ENCODE measurements at places on chromosomes 11 and 22.

DNA sequence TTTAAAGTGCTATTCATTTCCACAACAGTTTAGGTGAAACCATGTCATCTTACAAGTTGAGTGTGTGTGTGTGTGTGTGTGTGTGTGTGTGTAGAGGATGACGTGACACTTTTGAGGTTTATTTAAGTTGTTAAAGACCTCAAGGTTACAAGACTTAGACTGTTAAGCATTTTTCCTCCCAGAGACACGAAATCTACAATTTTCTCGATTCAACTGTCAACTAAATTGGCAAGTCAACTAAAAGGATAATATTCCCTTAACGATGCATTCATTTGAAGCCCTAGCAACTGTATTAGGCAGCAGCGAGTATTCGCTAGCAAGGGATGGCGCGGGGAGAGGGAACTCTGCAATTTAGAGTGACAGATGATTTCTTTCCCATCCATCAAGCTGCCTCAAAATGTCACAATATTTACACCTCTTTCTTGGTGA lies 17.6 kb upstream of the BDNF start:
- no peak for DNase-seq

GRCh38 chr22:44402196-44403111 lies 89.7 kb upstream of the SHISAL1 start:
- DNase-seq, result no peak

DNA sequence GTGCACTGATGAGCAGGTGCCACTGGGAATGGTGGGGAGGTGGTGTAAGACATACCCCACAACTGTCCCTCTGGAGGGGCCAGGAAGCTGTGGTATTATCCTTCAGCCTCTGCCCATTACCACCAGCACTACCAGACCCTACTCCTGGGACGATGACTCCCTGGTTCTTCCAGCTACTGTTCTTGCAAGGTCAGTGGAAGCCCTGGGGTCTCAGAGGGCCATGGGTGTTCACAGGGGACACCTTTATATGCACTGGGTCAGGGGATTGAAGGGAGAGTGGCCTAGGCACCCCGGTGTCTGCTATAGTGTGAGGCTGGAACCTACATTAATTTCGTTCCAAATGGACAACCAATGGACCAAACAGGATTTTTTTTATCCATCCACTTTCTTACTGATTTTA lies 102.1 kb downstream of the RPS6KA4 start:
- DNase-seq, result no peak

- no peak for DNase-seq
Measured at GRCh38 chr22:42511401-42511891, 8.2 kb downstream of the RRP7A start.

DNA sequence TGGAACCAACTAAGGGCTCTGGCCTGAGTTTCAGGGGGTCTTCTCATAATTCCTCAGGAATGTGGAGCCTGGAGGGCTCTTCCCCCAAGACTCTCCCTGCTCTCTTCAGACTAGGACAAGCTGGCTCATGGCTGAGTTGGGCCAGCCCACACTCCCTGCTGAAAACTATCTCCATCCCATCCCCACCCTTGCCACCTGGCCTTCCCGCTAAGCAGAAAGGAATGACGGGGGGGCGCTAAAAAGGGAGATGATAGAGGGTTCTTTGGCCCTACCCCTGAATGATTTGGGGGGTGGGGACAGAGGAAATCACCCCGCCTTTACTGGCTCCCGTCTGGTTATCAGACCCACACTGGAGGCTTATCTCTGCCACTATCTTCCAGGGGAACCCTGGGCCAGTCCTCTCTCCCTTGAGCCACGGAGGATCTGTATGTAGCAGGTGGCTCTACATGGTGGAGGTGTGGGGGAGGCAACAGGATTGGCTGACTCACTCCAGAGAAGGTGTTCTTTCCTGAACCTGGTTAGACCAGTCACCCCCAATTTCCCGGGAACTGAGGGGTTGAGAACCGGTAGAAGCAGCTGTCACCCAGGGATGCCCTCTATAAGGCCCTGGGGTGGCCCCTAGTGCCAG lies 5.7 kb downstream of the SMTN start:
- no peak for DNase-seq

- no peak for DNase-seq
Measured at GRCh38 chr11:120052196-120052775, 85.6 kb downstream of the TRIM29 start.

GRCh38 chr11:69352715-69353319 lies 58.9 kb downstream of the MYEOV start:
- peak; percentile 79 for DNase-seq

DNA sequence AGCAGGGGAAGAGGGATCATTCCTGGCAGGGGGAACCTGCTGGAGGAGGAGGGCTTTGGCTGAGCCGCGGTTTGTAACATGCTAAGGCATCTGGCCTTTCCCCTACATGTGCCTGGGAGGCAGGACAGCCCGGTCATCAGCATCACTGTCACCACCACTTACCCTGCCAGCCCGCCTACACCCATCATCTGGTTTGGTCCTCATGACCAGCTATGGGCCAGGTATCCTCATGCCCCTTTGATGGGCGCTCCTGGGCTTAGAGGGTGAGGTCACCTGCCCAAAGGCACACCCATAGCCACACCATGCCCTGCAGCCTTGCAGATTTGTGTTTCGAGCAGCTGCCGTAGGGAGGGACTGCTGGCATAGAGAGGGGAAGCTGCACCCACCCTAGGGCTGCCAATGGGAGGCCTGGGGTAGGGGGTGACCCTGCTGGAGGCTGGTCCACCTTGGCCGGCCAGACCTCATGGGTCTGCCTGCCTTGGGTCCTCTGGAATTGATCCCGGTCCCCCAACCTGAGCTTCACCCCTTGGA lies 2.6 kb downstream of the MRGPRF start:
- DNase-seq, result peak; percentile 84

- peak; percentile 61 for DNase-seq
Measured at GRCh38 chr11:47524291-47524874, 28.5 kb downstream of the CELF1 start.

DNA sequence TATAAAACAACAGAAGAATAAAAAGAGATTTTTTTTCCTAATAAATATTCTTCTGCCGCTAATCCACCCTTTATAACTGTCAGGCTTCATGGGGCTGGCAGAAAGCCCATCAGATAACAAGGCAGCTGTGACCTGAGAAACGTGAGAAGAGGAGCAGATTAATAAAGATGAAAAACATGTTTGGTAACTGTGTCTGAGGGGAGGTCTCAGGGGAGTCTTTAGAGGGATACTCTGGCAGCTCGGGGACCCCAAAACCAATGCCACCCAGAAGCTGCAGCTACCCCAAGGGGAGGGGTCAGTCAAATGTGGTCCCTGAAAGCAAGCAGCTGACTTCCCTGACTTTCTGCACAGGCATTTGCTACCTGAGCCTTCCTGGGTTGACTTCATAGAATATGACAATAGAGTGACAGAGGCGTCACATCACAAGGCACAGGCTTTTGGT lies 48.4 kb upstream of the POU2AF1 start:
- DNase-seq, result no peak

GRCh38 chr11:5362017-5362625 lies 10.8 kb downstream of the OR51B6 start:
- DNase-seq, result no peak

DNA sequence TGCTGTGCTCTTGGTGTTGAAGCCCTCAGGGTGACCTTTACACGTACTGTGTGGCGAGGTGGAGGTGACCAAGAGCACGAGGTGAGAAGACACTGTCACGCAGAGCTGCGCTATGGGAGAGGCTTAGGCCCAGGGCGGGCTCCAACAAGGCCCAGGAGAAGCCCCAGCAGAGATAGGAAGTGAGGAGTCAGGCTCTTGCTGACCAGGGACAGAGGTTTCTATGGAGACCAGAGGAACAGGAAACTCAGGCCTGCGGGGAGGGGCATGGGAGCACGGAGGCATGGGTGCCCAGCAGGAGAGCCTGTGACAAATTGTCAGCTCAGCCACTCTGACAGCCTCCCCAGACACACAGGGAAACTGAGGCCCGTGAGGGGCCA lies 15.8 kb downstream of the DGKZ start:
- peak; percentile 97 for DNase-seq

DNA sequence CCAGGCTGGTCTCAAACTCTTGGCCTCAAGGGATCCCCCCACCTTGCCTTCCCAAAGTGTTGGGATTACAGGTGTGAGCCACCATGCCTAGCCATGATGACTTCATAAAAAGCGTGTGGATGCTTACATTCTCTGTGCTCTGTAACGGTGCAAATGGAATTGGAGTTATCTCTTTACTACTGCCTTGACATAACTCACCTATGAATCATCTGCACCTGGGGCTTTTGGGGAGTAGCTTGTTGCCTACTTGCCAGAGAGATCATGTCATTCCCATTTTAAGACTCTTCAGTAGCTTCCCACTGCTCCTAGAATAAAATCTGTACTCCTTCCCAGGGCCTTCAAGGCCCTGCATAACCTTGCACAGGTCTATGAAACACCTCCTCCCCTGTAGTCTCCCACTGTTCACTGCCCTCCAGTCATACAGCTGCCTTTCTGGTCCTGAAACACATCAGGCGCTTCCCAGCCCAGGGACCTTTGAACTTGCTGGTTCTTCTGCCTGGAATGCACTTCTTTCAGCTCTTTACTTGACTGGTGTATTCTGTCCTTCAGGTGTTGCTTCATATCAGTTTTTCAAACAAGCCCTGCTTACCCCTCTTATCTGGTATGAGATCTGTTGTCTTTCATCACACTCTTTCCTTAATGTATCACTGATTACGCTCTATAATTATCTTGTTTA lies 19.6 kb upstream of the MOGAT2 start:
- no peak for DNase-seq

DNA sequence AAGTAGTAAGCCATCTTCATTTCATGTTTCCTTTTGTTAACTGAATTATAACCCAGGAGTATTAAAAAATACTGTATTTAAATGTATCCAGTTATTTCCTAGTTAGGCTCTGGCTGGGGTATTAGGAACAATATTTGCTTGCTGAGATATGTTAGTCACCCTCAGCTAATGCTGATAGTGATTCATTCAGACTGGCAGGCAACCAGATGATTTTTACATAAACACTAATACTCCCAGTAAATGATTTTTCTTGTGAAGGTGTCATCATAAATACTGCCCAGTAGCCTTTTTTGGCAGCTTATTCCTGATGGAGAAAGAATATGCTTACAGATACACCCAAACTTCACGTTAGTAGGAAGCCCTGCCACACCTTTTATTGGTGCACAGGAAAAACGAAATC lies 8.1 kb downstream of the YWHAH start:
- no peak for DNase-seq

DNA sequence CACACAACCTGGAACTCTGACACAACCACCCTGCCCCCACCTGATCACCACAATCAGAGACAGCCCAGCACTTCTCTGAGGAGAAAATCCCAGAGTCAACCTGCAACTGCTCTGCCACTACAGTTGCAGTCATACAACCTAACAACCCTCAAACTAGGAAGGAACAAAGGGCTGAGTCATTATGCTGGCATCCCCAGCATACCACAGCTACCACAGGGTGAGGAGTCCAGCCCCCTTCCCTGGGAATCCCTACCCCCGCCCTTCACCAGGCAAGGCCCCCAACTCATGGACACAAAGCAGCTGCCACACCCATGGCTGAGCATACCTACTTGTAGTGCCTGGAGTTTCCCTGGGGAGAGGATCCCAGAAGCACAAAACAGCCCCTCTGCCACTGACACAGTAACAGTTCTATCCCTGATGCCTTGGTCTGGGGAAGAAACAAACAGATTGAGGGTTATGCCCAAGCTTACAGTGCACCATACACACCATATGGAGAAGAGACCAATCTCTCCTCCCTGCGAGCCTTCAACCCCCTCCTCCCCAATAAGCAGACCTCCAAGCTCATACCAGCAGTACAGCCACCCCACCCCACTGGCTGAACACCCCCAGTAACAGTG lies 68.5 kb upstream of the C11orf58 start:
- no peak for DNase-seq

- DNase-seq, result no peak
Measured at GRCh38 chr22:47859881-47860525, 1097.6 kb downstream of the TBC1D22A start.

DNA sequence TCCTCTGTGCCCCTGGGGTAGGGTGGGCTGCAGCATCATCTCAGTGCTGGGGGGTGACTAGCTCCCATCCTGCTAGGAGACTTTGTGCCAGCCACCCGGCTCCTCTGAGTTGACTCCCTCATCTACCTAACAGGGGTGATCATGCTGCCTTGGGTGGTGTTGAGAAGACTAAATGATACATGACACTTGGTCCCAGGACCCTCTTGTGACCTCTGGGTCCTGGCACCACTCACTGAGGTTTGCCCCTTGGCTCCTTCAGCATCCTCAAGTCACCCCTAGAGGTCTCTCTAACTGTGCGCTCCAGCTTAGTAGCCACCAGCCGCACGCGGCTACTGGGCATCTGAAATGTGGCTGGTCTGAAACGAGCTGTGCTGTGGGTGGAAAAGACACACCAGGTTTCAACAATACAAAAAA lies 72.1 kb downstream of the LRRC32 start:
- peak; percentile 82 for DNase-seq

- DNase-seq, result no peak
Measured at GRCh38 chr11:72672597-72673238, 1.5 kb downstream of the PDE2A start.

DNA sequence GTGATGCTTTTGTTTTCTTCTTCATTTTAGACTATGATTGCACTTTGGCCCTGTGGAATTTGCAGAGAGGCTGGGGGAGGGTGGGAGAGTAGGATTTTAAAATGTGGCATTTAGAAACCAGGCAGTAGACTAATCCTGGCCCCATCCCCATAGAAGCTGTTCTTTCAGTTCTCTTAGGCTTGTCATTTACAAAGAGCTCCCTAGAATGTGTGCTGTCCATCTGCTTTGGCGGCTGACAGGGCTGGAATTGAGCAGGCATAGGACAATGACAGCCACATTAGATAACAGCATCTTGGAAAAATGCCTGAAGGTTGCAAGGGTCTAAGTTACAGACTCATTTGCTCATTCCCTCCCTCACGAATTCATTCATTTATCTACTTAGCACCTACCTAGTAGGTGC lies 9.8 kb downstream of the INSC start:
- no peak for DNase-seq

DNA sequence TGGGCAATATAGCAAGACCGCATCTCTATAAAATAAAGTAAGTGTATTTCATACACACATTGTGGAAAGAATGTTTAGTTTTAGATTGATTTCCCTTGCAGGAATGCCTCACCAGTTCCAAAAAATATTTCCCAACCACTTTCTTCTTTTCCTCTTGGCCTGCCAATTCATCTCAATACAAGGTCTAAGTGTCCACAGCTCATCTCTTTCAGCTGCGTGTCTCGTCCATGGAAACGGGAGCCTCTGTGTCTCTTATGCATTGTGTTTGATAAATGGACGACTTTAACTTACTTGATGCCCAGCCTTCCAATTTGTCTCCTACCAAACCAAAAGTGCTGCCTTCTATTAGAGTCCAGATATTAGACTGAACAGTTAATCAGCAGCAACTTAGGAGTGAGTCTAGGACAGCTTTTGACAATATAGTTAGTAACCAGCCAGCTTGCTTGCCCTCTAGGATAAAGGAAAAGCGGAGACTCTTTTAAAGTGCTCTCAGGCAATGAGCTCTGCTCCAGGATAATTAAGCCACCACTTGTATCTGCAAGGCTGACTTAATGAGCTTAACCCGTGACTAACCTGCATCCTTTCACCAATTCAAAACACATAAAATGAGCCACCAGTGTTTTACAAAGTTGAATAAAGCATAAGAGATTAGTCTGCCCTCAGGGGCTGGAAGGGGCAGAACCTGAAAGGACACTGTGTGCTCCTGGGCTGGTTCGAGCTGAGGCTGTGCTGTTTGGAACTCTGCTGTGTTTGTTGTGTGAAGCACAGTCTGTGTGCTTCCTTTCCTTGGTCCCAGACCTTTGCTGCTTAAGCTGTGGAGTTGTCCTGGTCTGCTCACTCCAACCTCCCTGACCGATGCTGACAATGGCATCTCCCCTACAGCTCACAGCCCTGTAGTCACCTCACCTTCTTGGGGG lies 27.5 kb downstream of the FBXO7 start:
- DNase-seq, result no peak

- no peak for DNase-seq
Measured at GRCh38 chr11:106468531-106468930, 391.1 kb downstream of the AASDHPPT start.
